ENCODE measurements at places on chromosomes 3 and 15.

- no peak for DNase-seq
Observed at GRCh38 chr3:113697500-113698090, 1.2 kb upstream of the USF3 start.

GRCh38 chr3:186452517-186452916 is 90.5 kb upstream of the DGKG start:
- no peak for DNase-seq

GRCh38 chr3:153130312-153130977 is 31.6 kb upstream of the RAP2B start:
- no peak for DNase-seq

DNA sequence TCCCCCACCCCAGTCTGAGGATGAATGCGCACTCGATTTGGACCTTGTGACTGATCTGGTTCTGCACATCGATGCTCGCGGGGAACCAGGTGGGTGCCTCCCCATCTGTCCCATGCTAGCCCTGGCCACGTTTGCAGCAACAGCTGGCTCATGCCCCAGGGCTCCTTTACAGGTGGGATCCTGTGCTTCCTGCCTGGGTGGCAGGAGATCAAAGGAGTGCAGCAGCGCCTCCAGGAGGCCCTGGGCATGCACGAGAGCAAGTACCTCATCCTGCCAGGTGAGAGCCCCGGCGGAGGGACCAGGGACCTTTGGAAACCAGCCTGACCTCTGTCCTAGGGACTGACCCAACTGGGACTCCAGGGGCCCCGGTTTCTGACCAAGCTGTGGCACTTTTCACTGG is 44.3 kb downstream of the DHX30 start:
- DNase-seq: no peak

- DNase-seq: peak; percentile 95
Observed at GRCh38 chr15:42736793-42737528, at the start of gene CDAN1. CDAN1 (minus strand) TSS chr15:42737128; CDS start chr15:42737102, 26 bp downstream.

DNA sequence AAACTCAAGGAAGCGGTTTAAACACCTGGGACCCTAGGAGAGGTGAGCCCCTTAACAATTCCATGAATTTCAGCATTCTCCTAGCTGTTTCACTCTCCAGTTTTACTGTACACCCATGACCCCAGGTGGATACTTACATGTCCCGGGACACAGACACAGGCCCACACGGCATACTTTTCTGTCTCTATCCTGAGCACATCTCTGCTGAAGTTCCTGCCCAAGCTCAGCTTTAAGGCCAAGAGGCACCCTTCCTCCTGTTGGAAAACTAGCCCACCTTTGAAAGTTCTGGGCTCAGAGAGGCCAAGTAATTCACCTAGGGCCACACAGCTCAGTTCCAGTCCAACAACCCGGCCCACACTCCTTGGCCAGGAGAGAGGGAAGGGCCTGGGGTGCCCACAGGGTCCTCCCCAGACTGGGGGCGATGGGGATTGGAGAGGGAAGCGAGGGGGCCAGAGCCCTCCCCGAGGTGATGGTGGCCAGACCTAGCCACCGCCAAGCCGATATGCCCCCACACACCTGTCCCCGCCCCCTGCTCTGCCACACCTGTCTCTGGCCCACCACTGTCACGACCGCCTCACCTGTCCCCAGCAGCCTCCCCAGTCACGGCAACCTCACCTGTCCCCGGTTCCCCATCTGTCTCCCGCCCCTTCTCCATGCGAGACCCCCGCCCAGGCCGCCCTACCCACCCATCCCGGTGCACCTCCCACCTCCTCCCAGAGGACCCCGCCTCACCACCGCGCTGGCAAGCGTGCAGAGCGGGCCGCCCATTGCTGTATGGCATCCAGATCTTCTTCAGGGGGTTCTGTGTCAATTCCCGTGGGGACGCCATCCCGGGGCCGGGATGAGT is 431 bp downstream of the PFKFB4 start:
- DNase-seq: no peak

All from CD4-positive, alpha-beta T cell treated with Interleukin-21 for 1 hour (primary cell).